ENCODE measurements at places on chromosomes 1 and 21. TPM values are rescaled to one million over a fixed set of nuclear protein-coding genes. Genes with fewer than 3 reads are reported as not detected.

Gene ELAPOR1
- 14.6 TPM for total RNA-seq

Gene HEYL
- total RNA-seq, result 4.3 TPM

Gene LEFTY1
- total RNA-seq, result 26.0 TPM

Gene LCE1E
- not detected for total RNA-seq

Gene C8A
- total RNA-seq, result 0.77 TPM

Gene OR2G6
- not detected for total RNA-seq

Gene MAEL
- total RNA-seq, result 0.13 TPM

Gene DYNLT4
- total RNA-seq, result 0.79 TPM

Gene RXFP4
- not detected for total RNA-seq

Gene ODF2L
- 113 TPM for total RNA-seq

Gene TCP10L
- 3.2 TPM for total RNA-seq

Measured in progenitor cell of endocrine pancreas (in vitro differentiated cells).